ENCODE measurements at places on chromosomes 1 and 21.

- no peak for DNase-seq
Measured at GRCh38 chr1:180343921-180344769, 114.1 kb downstream of the LHX4 start.

DNA sequence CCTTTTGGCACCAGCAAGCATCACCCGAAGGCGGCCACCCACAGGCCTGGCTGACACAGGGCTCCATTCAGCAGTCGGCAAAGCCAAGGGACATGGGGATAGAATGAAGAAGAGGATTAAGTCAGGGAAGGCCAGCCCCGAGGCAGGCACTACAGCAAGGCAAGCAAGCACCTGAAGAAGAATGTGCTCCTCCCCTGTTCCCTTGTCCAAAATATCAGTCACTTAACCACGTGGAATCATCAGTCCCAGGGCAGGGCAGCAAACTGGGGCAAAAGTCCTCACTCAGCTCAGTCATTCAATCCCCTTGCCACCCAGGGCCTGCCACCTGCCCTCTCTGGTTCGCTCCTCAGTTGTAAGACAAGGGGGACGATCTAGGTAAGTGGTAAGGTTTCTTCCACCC lies 9.3 kb downstream of the KANK4 start:
- DNase-seq = no peak

- no peak for DNase-seq
Measured at GRCh38 chr1:227298512-227299240, 19.6 kb downstream of the CDC42BPA start.

GRCh38 chr1:17207966-17208418 lies 3.1 kb downstream of the PADI1 start:
- peak; percentile 36 for DNase-seq

DNA sequence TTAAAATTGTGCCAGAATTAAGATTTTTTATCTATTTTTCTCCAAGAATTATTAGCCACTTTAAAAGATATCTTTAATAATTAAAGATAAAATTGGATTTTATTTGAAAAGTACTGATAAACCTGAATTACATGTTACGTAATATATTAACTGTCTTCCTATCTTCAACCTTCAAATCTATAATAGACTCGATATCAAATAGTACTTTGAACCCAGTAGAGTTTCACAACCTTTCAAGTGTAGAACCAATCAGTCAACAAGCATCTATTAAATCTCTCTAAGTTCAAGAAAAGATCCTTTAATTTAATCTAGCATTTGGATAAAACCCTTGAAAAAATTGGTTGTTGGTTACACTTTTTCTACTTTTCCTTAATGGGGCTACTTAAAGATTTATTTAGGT lies 271.4 kb downstream of the GPR52 start:
- no peak for DNase-seq

GRCh38 chr1:194043984-194044755 lies 857.8 kb upstream of the B3GALT2 start:
- no peak for DNase-seq

DNA sequence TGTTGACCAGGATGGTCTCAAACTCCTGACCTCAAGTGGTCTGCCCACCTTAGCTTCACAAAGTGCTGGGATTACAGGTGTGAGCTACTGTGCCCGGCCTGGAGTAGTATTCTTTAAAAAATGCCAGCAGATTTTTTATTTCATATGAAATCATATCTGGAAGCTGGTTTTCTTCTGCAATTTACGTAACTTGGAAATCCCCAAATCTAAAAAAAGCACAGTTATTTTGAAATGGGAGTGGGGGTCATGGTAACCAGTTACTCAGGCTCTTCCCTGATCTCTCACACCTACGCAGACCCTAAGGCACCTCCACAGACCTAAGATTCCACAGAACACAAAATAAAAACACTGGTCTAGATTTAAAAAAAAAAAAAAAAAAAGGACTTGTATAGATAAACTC lies 219.8 kb downstream of the DAB1 start:
- DNase-seq = no peak

DNA sequence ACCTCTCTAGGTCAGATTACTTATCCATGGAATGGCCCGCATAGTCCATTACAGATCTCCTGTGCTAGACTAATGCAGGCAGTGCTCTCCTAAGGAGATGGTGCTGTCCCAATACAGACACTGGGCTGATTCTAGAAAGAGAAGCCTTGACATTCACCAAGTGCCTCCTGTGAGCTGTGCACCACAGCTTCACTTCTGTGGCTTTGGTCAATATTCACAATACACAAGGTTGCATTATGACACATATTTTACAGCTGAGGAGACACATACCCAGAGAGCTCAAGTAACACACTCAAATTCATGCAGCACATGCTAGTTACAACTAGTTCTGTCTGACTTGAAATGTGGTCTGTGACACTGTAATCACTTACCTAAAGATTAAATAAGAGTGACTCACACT lies 59.4 kb upstream of the LRRC8B start:
- no peak for DNase-seq
